ENCODE measurements at places on chromosomes 13 and 19.

DNA sequence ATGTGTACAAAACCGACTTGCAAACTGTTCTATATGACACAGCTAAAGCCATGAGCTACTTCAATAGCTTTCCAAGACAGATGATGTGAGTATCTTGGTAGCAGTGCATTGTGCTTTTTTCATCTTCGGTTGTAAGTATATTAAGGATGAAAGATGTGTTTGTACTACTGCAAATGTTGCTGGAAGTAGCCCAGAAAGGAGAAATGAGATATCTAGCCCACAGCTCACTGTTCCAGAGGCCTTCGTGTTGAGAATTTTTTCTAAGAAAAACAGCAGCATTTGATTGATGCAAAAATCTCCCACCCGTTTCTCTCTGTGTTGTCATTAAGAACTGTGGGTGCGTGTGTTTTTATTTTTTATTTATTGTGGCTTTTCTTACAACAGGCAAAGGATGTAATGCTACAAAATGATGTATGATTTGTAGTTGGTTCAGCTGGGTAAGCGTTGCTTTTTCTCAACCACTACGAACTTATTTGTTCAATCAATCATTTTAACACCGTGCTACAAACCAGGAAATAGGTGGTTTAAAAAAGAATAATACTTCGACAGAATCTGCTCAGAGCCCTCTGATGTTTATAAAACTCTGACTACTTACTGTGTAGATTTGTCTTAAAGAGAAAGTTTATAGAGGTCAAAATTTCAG, 41.6 kb upstream of the RFC3 start:
- no peak for DNase-seq

- no peak for DNase-seq
Observed at GRCh38 chr19:41621654-41622053, 5.2 kb downstream of the CEACAM4 start.

GRCh38 chr19:46926170-46927071, 65.6 kb downstream of the ARHGAP35 start:
- no peak for DNase-seq

DNA sequence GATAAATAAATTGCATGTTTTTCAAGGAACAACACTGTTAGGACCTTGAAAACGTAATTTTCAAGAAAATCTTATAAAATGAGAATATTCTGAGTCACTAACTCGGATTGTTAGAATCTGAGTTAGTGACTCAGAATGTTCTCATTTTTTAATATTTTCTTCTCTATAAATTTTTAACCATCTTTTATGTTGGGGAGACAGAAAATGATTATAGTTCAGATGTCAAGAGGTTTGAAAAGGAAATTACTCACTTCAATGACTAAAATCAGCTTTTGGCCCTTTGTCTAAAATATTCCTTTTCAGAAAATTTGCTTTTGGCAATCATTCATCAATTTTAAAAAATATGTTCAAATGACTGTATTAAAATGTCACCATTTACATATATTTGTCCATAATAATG, 264.2 kb upstream of the EDNRB start:
- no peak for DNase-seq
